Stimulated activated CD8-positive, alpha-beta memory T cell treated with anti-CD3 and anti-CD28 coated beads, Interleukin-4, amount 100 ng/mL, for 4 hours (primary cell): ENCODE measurements at places on chromosomes 5 and 9.

GRCh38 chr5:146039420-146039819 is 66.0 kb downstream of the PLAC8L1 start:
- no peak for DNase-seq

GRCh38 chr5:43275391-43275790 is 37.8 kb downstream of the HMGCS1 start:
- no peak for DNase-seq

DNA sequence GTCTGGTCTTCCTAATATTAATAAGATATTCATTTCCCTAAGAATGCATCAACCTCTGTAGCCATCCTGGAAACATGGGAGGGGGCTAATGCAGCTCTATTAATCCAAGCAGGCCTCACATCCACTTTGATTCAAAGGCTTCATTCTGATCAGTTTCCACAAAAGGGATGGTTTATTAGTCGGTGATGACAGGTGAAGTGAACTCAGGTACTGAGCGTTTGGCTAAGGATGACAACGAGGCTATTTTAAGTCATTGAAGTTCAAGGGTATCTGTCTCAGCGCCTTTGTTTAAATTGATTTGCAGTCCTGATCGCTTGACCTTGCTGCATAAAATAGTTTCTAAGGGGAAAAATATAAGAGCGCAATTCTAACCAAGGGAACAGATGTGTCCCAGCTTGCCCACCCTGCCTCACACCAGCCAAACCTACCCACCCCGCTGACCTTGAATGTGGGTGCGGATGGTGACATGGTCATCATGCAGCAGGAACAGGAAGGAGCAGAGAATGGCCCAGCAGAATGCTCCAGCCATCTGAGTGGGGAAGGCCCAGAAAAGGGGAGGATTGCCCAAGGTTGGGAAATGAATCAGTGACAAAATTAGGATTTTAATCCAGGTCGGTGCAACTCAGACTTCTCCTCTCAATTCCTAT is 70.5 kb upstream of the ZNF618 start:
- DNase-seq, result no peak

- DNase-seq, result no peak
Measured at GRCh38 chr5:119336845-119337580, 18.8 kb upstream of the TNFAIP8 start.

GRCh38 chr9:78601957-78602565 is 305.1 kb downstream of the PSAT1 start:
- DNase-seq, result no peak

DNA sequence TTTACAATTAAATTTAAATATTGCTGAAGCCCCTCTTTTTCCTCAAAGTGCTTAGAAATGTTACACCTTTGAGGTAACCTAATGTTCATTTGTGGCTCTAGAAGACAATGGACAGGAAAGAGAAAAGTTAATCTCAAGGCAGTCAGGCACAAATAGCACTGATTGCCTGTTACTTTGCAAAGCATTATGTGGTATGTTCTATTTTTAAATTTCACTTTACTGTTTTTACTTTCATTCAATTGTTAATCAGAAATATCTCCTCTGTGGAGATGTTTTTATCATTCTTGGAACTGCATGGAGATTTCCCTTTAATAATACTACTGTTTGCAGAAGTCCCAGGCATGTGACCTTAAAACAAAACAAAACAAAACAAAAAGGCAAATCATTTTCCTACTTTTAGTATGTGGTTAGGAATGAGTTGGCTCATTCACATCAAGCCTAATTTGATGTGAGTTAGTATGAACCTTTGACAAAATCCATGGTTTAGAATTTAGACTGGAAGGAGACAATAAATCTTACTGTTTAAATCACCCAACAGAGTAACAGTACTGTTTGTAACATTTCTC is 67.5 kb downstream of the CWC27 start:
- DNase-seq, result no peak
